CD14-positive monocyte (primary cell): ENCODE measurements at places on chromosomes 2 and 18.
A peak's percentile ranks its signal among the peaks of the same experiment; 100 is the strongest.

DNA sequence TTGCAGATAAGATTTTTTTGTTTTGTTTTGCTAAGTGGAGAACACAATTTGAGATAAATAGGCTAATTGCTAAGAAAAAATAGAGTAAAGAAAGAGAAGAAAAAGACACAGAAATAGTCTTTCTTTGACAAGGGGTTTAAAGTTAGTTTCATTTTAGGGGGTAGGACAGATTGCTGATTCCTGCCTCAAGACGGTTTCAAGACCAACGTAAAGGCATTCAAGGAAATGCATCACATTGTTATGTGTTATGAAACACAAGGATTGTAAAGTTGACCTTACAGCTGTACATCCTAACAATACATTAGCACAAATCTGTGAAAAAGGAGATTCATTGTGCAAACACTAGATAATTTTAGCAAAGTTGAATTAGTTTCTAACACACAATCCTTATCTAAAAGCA is 22.7 kb upstream of the ETAA1 start:
- H3K4me1 ChIP-seq, result no peaks in the 10 kb centered on the region
- H3K27ac ChIP-seq, result no peak overlapping the region
- H3K27me3 ChIP-seq, result no peaks in the 10 kb centered on the region
- H3K4me3 ChIP-seq, result no peak overlapping the region
- DNase-seq, result no peak

DNA sequence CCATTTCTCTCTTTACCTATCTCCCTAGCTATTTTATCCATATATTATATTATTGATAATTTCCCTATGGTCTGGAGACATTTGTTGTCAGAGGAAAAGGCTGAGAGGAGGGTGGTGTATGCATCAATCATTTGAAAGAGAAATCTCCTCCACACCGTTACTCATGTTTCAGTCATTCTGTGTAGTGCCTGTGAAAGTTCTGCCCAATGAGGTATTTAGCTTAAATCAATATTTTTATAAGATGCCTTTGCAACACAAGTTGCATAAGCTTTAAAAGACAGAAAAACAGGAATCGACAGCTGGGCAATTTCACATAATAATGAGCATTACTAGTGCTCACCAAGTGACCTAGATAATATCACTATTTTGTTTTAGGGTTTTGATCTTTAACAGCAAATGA is 363.7 kb upstream of the FSIP2 start:
- no peaks in the 10 kb centered on the region for H3K4me1 ChIP-seq
- no peaks in the 10 kb centered on the region for H3K36me3 ChIP-seq
- H3K27me3 ChIP-seq, result no peaks in the 10 kb centered on the region
- no peak overlapping the region for H3K4me3 ChIP-seq

GRCh38 chr2:234422981-234423431 is 73.9 kb downstream of the ARL4C start:
- H3K4me3 ChIP-seq, result no peak overlapping the region
- H3K36me3 ChIP-seq, result no peaks in the 10 kb centered on the region
- peak overlapping the region; percentile 92 for H3K27ac ChIP-seq
- peaks cover 76% of the 10 kb centered on the region for H3K4me1 ChIP-seq
- no peak for DNase-seq

- H3K4me1 ChIP-seq, result no peaks in the 10 kb centered on the region
- no peak overlapping the region for H3K4me3 ChIP-seq
- no peak for DNase-seq
- no peaks in the 10 kb centered on the region for H3K36me3 ChIP-seq
Observed at GRCh38 chr2:25528173-25528572, 145.2 kb downstream of the DTNB start.

DNA sequence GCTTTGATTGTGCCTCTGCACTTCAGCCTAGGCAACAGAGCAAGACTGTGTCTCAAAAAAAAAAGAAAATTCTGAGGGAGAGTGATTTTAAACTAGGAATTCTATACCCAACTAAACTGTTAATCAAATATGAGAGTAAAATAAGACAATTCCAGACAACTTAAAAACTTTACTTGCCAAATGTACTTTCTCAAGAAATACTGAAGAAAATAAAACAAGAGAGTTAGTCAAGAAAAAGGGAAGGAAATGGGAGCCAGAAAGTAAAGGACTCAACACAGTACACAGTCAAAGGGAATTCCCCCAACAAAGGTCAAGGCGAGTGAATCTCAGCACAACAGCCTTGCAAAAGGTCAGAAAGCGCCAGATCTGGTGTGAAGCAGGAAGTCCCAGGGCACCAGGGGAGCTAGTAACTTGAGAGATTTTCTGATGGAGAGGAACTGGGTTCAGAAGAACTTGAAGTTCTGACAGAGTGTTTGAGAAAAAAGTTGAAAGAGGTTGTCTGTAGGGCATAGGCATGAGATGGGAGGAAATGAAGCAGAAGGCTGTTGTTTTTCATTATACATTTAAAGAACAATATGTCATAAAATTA is 22.6 kb upstream of the TBC1D8 start:
- DNase-seq, result peak; percentile 95
- peaks cover 75% of the 10 kb centered on the region for H3K4me1 ChIP-seq
- peak overlapping the region; percentile 52 for H3K4me3 ChIP-seq
- no peaks in the 10 kb centered on the region for H3K36me3 ChIP-seq
- H3K27ac ChIP-seq, result peak overlapping the region; percentile 80
- H3K27me3 ChIP-seq, result no peaks in the 10 kb centered on the region

GRCh38 chr2:181311837-181312236 is 145.3 kb upstream of the ITGA4 start:
- H3K4me1 ChIP-seq, result peaks cover 59% of the 10 kb centered on the region
- H3K27me3 ChIP-seq, result no peaks in the 10 kb centered on the region
- peak overlapping the region; percentile 76 for H3K27ac ChIP-seq
- H3K36me3 ChIP-seq, result no peaks in the 10 kb centered on the region
- DNase-seq, result peak; percentile 15

GRCh38 chr2:44753552-44754285 is 187.8 kb upstream of the SIX3 start:
- no peaks in the 10 kb centered on the region for H3K4me1 ChIP-seq
- no peaks in the 10 kb centered on the region for H3K36me3 ChIP-seq
- H3K27me3 ChIP-seq, result no peaks in the 10 kb centered on the region
- no peak overlapping the region for H3K27ac ChIP-seq

DNA sequence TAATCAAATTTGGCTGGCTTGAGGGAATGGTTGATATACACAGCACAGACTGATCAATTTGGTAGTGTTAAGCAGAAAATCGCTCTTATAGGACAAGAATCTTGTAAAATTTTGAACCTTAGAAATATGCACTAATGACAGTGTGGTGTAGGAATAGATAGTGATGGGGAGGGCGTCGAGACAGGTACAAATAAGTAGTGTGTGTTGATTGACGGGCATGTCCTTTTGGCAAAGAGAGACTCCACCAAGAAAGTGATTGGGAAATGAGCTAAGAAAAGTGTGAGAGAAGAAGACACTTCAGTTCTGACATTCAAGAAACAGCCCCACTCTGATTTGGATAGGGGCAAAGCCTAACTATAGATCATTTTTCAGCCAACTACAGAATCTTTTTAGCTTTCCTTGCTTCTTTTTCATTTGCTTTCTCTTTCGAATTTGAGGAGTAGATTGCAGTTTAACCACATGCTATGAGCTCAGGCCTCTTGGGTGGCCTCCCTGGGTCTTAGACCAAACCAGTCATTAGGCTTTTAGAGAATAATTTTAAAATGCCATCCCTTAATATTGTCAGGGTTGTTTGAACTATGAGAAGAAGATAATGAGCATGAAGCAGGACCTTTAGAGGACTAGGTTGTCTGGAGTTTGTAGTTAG is 127.1 kb downstream of the CERS6 start:
- no peak for DNase-seq
- H3K4me1 ChIP-seq, result peaks cover 7% of the 10 kb centered on the region
- no peaks in the 10 kb centered on the region for H3K27me3 ChIP-seq
- H3K36me3 ChIP-seq, result no peaks in the 10 kb centered on the region
- H3K27ac ChIP-seq, result peak overlapping the region; percentile 24
- no peak overlapping the region for H3K4me3 ChIP-seq

GRCh38 chr18:30359521-30359920 is 683.0 kb downstream of the DSC3 start:
- no peaks in the 10 kb centered on the region for H3K27me3 ChIP-seq
- no peaks in the 10 kb centered on the region for H3K36me3 ChIP-seq
- DNase-seq, result no peak
- no peak overlapping the region for H3K4me3 ChIP-seq
- H3K4me1 ChIP-seq, result no peaks in the 10 kb centered on the region
- H3K27ac ChIP-seq, result no peak overlapping the region

- H3K4me1 ChIP-seq, result no peaks in the 10 kb centered on the region
- H3K27me3 ChIP-seq, result no peaks in the 10 kb centered on the region
- H3K36me3 ChIP-seq, result no peaks in the 10 kb centered on the region
- DNase-seq, result no peak
- no peak overlapping the region for H3K4me3 ChIP-seq
Observed at GRCh38 chr2:18871430-18871829, 282.1 kb upstream of the NT5C1B start.

- no peak overlapping the region for H3K4me3 ChIP-seq
- DNase-seq, result no peak
- H3K36me3 ChIP-seq, result no peaks in the 10 kb centered on the region
- no peak overlapping the region for H3K27ac ChIP-seq
- no peaks in the 10 kb centered on the region for H3K27me3 ChIP-seq
Observed at GRCh38 chr2:129199501-129199900, 780.0 kb upstream of the RAB6C start.

GRCh38 chr2:45888167-45888566 is 236.7 kb downstream of the PRKCE start:
- no peaks in the 10 kb centered on the region for H3K36me3 ChIP-seq
- H3K4me3 ChIP-seq, result peak overlapping the region; percentile 67
- peaks cover 98% of the 10 kb centered on the region for H3K4me1 ChIP-seq
- peak; percentile 81 for DNase-seq

- DNase-seq, result no peak
- H3K36me3 ChIP-seq, result no peaks in the 10 kb centered on the region
- no peak overlapping the region for H3K4me3 ChIP-seq
Observed at GRCh38 chr2:161586517-161587167, 37.6 kb upstream of the SLC4A10 start.

DNA sequence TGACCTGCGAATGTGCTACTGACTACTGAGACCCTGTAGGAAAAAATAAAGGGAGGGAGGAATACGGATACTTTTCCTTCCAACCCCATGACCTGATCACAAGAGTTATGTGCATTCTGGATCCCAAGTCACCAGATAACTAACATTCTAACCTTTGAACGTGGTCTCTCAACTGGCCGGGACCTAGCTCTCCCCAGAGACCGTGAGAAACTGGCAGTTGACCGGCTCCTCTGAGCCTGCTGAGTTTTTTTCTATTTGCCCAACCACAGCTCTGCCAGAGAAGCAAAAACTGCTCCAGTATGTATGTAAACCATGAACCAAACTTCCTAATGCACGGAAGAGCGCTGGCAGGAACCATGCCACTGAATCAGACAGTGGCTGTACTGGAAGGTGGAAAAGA is 47.5 kb upstream of the PTMA start:
- DNase-seq, result no peak
- no peaks in the 10 kb centered on the region for H3K36me3 ChIP-seq
- no peak overlapping the region for H3K4me3 ChIP-seq
- H3K27ac ChIP-seq, result no peak overlapping the region
- H3K27me3 ChIP-seq, result no peaks in the 10 kb centered on the region

DNA sequence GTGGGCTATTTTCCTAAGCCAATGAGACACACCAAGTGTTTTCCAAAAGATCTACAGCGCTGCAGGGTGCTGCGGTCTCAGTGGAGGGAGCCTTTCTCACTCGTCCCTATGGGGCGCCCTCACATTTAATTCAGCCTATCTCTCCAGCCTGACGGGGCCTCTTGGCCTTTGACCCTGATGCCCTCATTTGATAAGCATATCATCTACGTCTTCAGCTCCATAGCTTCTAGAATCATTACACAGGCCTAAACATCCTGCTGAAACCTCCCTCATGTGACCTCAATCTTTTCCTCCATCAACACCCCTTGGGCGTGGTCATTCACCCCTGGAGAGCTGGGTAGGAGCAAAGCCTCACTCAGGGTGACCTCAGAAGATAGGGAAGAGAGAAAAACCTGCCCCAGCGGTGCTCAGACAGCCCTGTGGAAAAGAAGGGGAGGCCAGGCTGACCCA is 57.4 kb downstream of the CYP26B1 start:
- no peak overlapping the region for H3K4me3 ChIP-seq
- H3K27ac ChIP-seq, result no peak overlapping the region
- H3K4me1 ChIP-seq, result no peaks in the 10 kb centered on the region
- no peaks in the 10 kb centered on the region for H3K27me3 ChIP-seq
- no peaks in the 10 kb centered on the region for H3K36me3 ChIP-seq

DNA sequence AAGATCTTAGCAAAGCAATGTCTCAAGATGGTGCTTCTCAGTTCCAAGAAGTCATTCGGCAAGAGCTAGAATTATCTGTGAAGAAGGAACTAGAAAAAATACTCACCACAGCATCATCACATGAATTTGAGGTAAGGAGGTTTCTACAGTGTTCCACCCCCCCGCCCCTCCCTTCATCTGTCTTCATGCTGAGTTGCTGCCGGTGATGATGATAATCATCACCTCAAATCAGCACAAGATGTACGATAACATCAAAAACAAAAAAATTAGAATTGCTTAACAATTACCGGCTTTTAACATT is 14.6 kb downstream of the UGP2 start:
- H3K4me3 ChIP-seq, result no peak overlapping the region
- H3K27me3 ChIP-seq, result no peaks in the 10 kb centered on the region
- peaks cover 27% of the 10 kb centered on the region for H3K4me1 ChIP-seq
- H3K36me3 ChIP-seq, result peaks cover 22% of the 10 kb centered on the region
- peak; percentile 6 for DNase-seq

DNA sequence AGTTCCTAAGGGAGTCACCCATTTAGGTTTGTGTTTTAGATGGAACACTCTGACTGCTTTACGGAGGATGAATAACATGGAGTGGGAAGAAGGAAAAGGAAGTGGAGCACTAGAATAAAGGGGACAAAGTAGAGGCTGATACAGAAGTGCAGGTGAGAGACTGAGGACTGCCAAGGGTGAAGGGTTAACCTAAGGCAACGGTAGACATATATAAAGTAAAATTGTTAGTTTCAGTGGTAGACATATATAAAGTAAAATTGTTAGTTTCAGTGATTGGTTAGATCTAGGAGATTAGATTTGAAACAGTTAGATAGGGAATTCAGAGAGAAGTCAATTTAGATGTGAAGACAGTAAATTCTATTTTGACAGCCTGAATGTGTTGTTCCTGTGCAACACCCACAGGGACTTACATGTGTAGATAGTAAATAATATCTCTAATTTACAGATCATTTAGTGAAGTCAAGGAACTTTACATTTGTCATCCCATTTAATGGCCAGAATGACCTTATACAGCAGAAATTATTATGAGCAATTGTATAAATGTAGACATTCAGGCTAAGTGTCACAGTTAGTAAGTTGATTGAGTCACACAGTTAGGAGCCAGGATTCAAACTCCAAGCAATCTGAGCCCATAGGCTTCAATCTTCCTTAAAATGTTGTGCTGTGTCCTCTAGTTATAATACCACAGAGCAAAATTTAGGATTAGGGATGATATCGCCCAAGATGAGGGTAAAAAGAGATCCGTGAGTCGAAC is 270.8 kb upstream of the UBE2E3 start:
- H3K27me3 ChIP-seq, result no peaks in the 10 kb centered on the region
- no peak overlapping the region for H3K27ac ChIP-seq
- H3K36me3 ChIP-seq, result no peaks in the 10 kb centered on the region
- H3K4me1 ChIP-seq, result peaks cover 7% of the 10 kb centered on the region

- peaks cover 7% of the 10 kb centered on the region for H3K4me1 ChIP-seq
- no peak overlapping the region for H3K27ac ChIP-seq
- H3K36me3 ChIP-seq, result no peaks in the 10 kb centered on the region
Observed at GRCh38 chr2:168585700-168586099, 129.6 kb downstream of the CERS6 start.
